ENCODE measurements at places on chromosomes 5 and 9.

GRCh38 chr9:83670381-83670780, 37.4 kb downstream of the UBQLN1 start:
- no peak for DNase-seq

GRCh38 chr9:129570450-129571297, 50.2 kb downstream of the C9orf50 start:
- no peak for DNase-seq

DNA sequence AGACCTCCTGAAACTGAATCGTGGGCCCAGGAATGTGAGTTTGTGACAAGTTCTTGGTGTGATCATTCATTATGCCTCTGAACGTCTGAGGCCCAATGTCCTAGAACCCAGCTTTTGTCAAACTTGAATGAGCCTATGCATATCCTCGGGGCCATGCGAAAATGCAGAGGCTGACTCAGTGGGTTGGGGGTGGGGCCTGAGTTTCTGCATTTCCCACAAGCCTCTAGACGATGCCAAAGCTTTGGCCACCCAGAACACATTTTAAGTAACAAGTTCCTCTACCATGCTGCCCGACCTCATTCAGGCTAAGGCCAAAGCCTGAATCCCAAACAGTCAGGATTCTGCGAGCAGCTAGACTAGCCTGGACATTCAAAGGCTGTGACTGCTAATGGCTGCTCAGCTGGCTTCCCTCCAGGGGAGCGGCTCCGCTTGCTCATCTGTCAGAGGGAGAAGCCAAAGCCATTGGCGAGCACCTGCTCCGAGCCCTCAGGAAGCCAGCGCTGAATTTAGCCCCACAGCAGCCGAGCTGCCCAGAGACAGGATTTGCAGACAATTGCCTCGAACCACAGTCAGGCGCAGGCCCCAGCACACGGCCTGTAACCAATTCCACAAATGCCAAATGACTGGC, 177.5 kb downstream of the ZDHHC21 start:
- no peak for DNase-seq

DNA sequence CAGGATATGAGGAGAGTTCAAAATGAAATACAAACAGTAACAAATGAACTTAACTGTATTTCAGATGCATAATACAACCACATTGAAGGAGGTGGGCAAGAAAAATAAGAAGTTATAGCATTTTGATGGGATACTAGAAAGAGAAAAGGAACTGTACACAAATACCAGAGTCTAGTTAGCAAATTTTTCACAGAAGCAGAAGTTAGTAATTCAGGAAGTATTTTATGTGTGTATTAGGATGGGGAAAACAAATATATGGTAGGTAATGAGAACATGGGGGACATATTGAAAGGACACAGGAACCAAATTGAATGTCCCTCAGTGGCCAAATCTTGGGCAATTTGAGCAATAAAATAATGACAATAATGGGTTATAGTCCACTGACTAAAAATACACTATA, 18.4 kb downstream of the GM2A start:
- no peak for DNase-seq

DNA sequence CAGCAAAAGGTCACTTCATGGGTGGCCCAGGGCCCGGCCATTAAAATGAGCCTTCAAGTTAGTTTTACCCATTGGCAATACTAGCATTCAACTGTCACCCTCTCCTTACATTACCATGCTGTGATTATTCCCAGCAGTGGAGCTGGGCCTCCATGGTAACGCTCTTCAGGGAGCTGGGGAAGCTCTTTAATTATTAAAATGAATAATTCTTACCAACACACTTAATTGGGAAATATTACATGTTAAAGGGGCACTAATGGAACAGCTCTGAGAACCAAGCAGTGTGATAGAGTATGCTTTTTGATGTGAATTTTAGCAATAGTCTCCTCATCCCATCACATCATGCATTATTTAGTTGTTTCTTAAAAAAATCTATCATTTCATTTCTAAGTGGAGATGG, 187.2 kb downstream of the CEMIP2 start:
- no peak for DNase-seq

DNA sequence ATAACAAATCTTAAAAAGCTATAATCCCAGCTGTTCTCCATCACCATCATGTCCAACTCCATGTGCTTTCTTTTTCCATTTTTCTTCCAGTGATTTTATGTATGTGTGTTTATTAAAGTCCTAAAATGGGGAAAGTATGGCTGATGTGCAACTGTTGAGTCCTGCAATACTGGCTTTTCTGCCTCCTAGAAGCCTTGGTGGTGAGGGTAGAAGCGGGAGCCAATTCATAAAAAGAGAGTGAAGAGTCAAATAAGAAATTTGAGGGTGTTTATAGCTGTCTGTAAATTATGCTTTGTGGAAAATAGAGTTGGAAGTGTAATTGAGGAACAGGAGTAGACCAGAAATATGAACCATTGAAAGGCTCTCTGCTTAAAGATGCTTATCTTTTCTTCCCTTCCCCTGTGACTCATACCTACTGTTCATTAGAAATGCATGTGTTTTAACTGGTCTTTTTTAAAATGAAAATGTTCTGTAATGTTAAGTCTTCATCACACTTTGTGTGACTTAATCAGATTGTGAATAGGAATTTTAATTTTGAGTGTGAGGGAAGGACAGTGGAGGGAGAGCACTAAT, 80.1 kb downstream of the ZCCHC7 start:
- DNase-seq: no peak

DNA sequence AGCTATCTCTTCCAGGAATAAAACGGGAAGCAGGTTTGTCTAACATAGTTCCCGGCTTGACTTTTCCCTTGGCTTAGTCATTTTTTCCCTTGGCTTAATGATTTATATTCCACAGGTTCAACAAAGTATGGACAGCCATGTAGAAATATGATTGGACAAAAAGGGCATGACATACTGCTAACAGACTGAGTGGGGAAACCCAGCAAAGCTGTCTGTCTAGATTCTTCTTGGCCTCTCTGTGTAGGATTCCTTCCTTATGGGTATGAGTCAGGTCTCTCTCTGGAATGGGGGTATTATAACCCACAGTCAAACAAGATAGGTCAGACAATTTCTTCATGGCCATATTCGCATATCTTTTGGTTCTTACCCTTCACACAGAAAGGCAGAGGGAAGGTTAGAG, 5.7 kb upstream of the MTAP start:
- no peak for DNase-seq

- no peak for DNase-seq
These were observed 341.8 kb downstream of the PIK3R1 start for GRCh38 chr5:68557162-68557936.

- no peak for DNase-seq
These were observed 296.5 kb upstream of the DMAC1 start for GRCh38 chr9:8096091-8096490.

- no peak for DNase-seq
These were observed 69.0 kb downstream of the SCAMP1 start for GRCh38 chr5:78429332-78429980.

DNA sequence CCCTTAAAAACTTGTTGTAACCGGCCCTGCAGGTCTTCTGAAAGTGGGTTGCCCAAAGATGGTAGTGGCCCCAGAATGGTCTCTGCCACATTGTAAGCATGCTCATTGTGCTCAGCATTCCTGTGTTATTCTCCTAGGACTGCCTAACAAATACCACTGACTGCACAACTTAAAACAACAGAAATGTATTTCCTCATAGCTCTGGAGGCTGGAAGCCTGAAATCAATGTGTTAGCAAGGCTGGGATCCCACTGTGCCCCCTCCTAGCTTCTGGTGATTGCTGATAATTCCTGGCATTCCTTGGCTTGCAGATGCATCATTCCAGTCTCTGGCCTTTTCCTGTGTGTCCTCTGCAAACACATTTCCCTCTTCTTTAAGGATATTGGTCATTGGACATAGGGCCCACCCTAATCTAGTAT, 3.4 kb upstream of the GCNT4 start:
- DNase-seq: no peak

DNA sequence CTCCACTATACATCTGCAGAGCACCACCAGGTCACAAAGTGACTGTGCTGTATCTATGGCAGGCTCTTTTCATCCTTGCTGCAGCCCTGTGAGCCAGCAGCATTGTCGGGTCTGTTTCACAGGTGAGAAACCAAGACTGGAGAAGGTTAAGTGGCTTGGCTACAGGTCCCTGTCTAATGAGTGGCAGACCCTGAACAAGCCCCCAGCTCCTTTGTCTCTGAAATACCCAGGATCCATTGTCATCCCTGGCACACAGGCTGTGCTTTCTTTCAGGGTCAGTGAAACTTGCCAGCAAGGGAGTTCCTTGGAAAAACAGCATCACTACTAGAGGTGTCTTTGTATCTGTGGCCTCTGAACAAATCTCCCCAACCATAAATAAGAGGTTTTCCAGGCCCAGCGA, 27.6 kb upstream of the CXCL14 start:
- no peak for DNase-seq

DNA sequence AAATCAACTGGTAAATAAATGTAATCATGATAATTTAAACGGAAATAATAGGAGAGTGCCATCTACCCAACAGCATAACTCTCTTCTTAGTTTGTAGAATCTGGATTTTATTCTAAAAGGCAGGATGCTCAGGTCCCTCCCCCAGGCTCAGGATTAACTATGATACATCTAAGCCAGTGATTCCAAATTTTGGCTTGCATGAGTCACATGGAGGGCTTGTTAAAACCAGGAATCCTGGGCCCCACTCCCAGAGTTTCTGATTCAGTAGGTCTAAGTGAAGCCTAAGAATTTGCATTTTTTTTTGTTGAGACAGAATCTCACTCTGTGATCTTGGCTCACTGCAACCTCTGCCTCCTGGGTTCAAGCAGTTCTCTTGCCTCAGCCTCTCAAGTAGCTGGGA, 62.3 kb upstream of the ZFR start:
- DNase-seq: no peak

GRCh38 chr5:35183556-35183955, 46.7 kb downstream of the PRLR start:
- no peak for DNase-seq

DNA sequence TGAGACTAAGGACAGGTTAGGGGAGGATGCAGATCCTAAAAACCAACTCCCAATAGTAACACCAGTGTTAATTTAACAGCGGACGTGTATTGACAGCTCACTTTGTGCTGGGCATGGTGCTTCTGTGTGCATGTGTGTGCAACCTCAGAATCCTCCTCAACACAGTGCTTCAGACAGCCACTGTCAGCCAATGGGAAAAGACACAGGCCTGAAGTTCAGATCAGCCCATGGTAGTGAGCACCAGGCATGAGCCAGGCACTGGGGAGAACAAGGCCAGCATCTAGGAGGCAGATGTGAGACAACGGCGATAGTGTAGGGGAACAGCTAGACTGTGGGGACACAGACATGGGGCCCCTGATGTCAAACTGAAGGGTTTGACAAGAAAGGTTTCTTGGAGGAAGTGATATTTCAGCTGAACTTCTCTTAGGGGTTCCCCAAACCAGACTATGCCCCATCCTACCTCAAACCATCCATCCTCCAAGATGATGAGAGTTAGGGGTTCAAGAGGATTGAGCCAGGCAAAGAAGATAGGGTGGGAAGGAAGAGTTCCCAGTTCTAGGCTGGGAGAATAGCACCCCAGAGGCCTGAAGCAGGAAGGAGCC, 71.5 kb upstream of the PSD2 start:
- no peak for DNase-seq

DNA sequence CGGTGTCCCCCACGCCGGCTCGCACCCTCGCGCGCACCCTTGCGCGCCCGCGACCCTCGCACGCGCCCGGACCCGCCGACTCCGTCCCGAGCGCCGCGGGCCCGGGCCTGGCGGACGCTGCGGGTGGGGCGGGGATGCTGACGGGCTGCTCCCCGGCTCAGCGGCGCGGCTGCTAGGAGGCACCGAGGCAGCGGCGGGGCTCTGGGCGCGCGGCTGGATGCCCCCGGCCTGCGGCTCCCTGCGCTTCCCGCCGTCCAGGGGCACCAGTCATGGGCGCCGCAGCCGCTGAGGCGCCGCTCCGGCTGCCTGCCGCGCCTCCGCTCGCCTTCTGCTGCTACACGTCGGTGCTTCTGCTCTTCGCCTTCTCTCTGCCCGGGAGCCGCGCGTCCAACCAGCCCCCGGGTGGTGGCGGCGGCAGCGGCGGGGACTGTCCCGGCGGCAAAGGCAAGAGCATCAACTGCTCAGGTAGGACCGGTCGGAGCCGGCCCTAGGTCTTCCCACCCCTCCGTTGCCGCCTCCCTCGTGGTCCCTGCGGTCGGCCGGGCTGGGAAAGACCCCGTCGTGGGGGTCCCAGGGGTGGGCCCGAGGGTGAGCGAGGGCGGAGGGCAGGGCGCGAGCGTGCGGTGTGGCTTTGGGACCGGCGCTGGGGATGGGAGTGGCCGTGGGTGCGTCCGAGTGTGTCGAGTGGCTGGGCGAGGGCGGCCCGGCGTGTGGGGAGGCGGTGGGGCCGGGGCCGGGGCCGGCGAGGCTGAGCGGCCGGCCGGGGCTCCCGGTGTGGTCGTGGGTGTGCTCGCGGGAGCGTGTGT, 530 bp downstream of the TMEFF1 start:
- no peak for DNase-seq

- peak; percentile 55 for DNase-seq
These were observed 169.0 kb upstream of the PANK3 start for GRCh38 chr5:168747987-168748777.

DNA sequence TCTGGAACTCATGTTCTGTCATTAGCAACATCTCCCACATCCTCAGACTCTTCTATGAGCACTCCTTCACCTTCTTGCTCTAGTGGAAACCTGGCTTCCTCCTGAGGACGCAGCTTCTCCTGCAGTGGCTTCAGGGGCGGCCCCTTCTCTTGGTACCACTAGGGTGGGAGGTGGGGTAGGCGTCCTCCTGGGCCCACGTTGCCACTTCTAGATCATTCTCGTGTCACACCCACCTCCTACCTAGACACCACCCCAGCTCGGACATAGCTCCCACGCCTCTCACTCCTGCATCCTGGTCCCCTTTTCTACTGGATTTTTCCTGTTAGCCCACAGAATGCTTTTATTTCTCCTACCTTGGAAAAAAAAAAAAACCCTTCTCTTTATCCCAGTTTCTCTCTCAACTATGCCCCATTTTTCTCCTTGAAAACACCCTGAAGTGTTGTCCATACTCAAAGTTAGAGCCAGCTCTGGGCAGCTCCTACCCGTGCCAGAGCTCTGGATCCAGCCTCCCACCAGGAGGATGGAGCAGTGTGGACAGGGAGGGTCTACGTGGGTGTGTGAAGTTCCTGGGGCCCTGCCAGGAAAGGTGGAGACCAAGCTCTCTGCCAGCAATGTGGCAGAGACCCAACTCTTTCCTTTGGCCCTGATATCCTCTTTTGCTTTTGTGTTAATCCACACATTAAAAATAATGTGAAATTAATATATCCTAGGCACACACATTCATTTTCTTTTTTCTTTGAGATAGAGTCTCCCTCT, 179.2 kb downstream of the HSPA4 start:
- no peak for DNase-seq

- no peak for DNase-seq
These were observed 201.5 kb downstream of the AUH start for GRCh38 chr9:91160181-91160580.

DNA sequence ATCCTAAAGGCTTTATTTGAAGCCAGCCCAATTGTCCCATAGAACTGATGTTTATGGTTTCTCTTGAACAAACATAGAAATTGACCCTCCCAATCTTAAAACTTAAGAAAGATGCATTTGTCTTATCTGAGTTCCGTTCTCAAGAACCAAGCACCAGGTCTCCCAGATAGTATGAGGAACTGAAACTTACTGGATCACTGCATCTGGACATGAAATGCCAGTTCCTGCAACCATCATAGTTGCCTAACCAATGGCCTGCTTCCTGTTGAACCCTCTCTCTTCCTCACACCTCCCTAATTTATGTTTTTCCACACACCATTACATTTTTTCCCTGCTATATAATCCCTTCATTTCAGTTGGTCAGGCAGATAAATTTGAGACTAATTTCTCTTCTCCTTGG, 478.9 kb downstream of the HTR1A start:
- DNase-seq: no peak
